ENCODE measurements at places on chromosomes 2 and 18.

DNA sequence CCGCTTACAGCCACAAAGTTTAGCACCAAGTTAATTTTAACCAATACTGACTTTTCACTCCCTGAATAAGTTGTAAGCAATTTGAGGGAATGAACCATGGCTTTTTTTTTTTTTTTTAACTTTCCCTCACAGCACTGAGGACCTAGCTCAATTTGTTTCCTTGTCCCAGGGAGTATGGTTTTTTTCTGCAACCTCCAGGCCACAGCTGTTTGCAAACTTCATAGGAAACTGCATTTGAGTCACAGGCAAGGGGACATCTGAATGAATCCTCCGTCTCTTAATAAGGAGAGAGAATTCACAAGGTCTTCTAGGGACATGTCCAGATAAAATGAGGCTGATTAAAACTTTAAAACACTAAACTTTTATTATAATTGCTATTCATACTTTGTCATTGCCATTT is 181.5 kb downstream of the GFPT1 start:
- no peak for DNase-seq

GRCh38 chr2:216626168-216626874 is 6.9 kb upstream of the IGFBP2 start:
- no peak for DNase-seq

- no peak for DNase-seq
Observed at GRCh38 chr18:3466045-3466444, 16.1 kb downstream of the TGIF1 start.

DNA sequence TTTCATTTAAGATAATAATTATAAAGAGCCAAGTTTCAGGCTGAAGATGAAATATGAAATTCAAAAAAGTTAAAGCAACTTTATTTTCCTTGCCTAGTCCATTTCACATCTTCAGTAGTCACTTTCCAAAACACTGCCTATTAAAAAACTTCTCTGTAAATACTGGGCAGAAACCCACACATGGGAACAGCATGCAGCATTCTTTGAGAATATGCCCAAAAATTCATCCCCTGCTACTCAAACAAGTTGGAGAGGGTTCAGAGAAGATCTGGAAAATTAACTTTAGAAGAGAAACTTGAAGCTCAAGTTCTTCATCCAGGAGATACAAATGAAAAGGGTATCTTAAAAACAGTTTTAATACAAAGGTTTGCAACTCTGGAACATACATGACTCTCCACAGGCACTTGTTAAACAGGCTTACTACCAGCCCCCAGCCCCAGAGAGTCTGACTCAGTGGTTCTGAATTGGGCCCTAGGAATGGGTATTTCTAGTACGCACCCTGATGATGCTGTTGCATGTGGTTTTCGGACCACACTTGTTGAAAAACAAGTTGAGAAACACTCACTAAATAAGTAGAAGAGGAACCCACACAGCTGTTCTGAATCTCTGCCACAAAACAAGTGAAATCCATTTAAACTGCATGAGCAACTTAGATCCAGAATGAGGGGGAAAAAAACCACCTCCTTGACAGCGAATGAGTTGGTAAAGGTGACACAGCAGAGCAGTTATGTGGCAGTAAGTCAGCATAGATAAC is 329.1 kb downstream of the SATB2 start:
- DNase-seq = no peak

GRCh38 chr2:8525582-8526402 is 156.1 kb upstream of the ID2 start:
- DNase-seq = no peak

- no peak for DNase-seq
Observed at GRCh38 chr18:25557011-25557410, 205.0 kb upstream of the ZNF521 start.

DNA sequence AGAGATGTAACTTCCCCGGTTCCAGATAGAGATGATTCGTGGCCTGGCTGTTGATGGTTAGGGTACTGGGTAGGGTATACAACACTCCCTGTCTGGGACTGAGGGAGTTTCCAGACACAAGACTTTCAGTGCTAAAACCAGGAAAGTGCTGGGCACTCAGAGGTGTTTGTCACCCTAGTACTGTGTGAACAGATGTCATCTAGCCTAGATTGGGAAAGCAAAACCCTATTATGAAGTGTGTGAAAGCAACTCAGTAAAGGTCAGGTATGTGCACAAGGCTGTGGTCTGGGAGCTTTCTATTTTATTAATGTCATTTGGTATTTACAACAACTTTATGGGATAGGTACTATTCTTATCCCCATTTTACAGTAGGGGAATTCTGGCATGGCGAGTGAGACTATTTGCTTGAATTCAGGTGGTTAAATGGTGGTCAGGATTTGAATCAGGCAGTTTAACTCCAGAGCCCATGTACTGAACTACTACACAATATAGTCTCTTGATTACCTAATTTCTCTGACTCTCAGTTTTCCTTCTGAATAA is 2.6 kb downstream of the BZW1 start:
- peak; percentile 44 for DNase-seq

DNA sequence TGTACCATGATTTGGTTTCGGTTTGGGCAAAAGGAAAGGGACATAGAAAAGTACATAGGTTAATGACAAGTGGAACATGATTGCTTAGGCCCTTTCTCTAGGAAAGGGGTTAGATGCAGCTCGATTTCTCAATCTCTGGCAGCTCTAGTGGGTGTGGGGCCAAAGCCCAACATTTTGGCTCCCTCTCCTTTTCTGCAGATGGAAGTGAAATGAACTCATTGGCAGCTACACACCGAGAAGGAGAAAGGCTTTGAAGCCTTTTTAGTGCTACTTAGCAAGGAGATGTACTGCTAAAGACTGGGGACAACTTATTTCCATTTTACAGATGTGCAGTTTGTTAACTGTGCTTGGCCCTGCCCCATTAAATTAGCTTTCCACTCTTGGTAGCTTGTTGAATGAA is 93.8 kb downstream of the LYPD6B start:
- no peak for DNase-seq

DNA sequence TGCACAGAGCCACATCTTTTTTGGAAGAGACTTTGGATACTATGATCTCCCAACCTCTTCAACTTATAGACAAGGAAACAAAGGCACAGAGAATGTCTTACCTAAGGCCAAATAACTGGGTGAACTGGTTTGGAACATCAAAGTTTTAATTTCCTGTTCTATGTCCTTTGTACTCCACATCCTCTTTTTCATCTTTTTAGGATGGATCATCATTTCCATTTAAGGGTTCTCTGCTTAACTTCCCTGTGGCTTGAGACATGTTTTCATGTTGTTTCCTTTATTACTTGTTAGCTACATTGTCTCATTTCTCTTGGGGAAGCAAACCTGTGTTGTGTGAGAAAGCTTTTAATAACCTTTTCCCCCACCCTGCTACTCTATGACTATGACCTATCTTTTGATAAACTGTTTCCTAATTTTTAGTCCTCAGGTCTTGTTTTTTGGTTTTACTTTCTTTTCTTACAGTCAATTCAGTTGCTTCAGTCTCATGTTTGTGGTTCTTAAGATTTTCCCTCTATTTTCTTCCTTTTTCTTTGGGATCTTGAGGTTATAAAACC is 22.5 kb upstream of the RMND5A start:
- no peak for DNase-seq

GRCh38 chr18:2400701-2401196 is 170.6 kb downstream of the METTL4 start:
- no peak for DNase-seq

DNA sequence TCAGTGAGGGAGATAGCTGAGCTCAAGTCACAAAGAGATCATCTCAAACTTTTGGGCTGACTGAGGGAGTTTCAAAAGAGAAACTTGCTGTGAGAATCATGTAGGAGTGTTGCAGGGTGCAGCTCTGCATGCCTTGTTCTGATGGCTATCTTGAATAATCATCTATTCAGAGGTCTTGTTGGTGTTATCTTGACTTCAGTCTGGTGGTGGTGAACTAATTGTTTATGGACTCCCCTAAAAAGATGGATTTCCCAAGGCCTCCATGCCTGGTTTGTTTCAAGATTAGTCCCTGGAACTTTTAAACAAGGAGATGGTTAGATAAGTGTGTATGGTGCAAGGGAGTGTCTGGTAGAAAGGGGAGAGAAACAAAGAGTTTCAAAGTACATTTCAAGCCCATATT is 29.8 kb downstream of the SLC39A6 start:
- no peak for DNase-seq

- no peak for DNase-seq
Observed at GRCh38 chr2:150125708-150126107, 361.8 kb downstream of the RND3 start.

- DNase-seq = no peak
Observed at GRCh38 chr18:64806691-64807090, 657.8 kb upstream of the LINC00305 start.

- no peak for DNase-seq
Observed at GRCh38 chr2:40103590-40103989, 324.5 kb upstream of the THUMPD2 start.

DNA sequence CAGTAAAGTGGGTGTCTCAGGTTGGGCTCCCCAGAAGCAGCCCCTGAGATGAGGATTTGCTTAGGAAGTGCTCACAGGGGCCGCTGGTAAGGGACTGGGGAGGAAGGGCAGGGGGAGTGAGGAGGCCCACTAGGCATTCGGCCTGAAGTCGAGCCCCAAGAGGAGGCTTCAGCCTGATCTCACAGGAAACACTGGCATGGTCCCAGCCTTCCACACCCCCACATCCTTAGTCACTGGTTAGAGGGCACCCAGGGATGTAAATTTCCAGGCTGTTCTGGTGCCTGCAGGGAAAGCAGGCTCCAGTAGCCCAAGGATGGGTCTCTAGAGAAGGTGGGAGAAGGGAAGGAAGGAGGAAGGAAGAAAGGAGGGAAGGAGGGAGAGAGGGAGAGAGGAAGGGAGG is 22.4 kb upstream of the KCNK3 start:
- DNase-seq = no peak

GRCh38 chr2:110748489-110748867 is 16.1 kb downstream of the ACOXL start:
- peak; percentile 82 for DNase-seq

- no peak for DNase-seq
Observed at GRCh38 chr2:119119076-119119785, 39.3 kb downstream of the C1QL2 start.

- peak; percentile 68 for DNase-seq
Observed at GRCh38 chr18:76349067-76349715, 145.9 kb downstream of the ZNF516 start.

- DNase-seq = no peak
Observed at GRCh38 chr2:10056439-10056838, 13.1 kb downstream of the KLF11 start.

GRCh38 chr18:44702594-44702993 is 21.9 kb downstream of the SETBP1 start:
- DNase-seq = no peak

GRCh38 chr2:100642425-100642824 is 79.6 kb downstream of the PDCL3 start:
- DNase-seq = no peak

- no peak for DNase-seq
Observed at GRCh38 chr2:112204411-112204810, 50.4 kb downstream of the ZC3H8 start.

DNA sequence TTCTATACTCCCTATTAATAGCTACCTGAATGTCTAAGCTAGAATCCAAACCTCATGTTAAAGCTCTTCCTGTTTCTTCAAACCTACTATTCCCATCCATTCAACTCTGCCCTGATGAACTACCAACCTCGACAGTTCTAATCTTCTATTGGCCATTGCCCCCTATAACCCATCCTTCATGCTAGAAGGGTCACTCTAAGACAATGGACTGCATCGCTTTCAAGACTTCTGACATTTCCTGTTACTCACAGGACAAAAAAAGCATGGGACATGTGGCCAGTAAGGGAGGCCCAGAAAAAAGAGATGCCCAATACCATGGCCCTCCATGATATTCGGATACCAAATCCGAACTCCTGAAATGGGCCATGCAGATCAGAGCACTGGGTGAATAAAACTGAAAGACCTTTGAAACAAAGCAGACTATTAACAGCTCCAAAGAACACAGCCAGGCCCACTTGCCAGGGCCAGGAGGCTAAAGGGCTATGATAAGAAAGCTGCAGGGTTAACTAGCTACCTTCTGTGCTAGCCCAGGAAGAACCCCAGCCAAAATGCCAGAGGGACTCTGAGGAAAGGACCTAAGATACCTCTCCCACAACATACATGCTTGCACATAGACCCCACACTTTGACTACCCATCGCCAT is 4.5 kb downstream of the B4GALT6 start:
- DNase-seq = no peak

DNA sequence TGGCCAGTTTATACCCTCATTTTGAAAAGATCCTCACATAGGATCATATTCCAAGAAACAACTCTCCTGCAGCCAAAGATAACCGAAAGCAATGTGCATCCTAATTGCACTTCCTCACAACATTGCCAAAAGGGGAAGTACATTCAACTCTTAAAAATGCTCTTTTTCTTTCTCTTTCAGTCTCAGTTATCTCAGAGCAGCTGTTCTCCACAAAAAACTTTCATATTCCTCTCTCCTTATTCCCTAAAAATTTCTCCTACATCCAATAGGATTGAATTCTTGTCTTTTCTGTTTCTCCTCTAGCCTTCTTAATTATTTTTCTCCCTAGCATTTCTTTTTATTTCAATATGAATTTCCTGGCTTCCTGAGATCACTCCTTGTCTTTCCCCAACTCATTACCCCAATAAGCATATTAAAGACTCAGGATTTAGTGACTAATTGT is 7.4 kb upstream of the VRK2 start:
- no peak for DNase-seq

GRCh38 chr18:62584241-62585120 is 61.7 kb downstream of the ZCCHC2 start:
- peak; percentile 89 for DNase-seq

- DNase-seq = no peak
Observed at GRCh38 chr18:37565101-37565976, at the start of gene CELF4. CELF4 (minus strand) TSS chr18:37565798.

DNA sequence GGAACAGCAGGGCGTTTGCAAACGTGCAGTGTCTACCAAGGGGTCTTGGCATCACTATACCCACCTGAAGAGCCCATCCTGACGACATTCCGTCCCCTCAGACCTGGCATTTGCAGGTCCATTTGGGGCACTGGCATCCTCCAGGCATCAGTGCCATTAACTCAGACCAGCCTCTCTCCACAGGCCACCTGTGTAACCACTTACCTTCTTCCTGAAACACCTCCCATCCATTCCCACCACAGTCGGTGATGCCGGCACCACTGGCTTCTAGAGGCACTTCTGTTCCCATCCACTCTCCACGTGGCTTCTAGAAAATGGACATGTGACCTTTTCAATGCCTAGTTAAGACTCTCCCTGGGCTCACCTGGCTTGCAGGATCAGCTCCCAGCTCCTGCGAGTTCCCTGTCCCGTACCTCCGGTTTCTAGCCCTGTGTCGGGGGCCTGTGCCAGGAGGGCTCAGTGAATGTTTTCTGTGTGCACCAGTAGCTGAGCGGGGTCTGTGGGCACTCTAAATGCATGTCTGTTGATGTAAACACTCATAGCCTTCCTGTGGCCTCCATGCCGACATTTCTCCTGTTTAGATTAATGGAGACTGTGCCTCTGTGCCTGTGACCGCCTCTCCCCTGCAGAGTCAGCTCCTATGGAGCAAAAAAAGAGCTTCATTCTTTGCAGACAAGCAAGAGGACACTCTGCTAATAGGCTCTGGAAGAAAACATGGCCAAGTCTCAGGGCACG is 458.0 kb upstream of the HS6ST1 start:
- DNase-seq = no peak
